C1 segment of cervical spinal cord (tissue), 14 donors: ENCODE measurements at places on chromosomes 16 and 17.

GRCh38 chr16:78102865-78103264, 3.4 kb downstream of the WWOX start:
- peak; percentile 25 for DNase-seq

DNA sequence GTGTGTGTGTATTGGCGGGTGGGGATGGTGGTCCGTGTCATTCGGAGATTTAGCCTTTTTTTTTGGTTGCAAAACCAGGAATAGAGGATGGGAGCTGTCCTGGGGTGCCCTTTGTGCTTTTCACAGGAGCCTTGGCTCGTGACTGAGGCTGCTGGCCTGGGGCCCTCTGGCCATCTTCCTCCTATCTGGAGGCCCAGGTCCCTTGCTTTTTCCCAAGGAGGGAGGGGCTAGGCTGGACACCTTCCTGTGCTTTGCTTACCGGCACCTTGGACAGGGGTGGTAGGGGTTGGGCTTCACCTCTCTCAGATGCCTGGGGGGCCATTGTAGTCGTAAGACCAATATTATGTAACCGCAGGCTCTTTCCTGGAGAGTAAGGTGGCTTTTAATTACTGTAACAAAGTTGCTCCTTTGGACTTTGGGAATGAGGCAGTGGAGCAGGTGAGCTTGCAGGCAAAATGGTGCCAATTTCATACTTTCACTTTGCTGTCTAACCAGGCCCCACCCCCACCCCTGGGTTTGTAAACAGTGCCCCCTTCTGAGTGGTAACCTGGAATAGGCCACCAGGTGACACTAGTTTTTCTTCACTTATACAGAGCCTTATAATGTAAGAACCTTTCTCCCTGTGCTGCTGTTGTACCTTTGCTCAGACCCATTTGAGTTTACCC, 1.2 kb downstream of the DYNLL2 start:
- peak; percentile 56 for DNase-seq

DNA sequence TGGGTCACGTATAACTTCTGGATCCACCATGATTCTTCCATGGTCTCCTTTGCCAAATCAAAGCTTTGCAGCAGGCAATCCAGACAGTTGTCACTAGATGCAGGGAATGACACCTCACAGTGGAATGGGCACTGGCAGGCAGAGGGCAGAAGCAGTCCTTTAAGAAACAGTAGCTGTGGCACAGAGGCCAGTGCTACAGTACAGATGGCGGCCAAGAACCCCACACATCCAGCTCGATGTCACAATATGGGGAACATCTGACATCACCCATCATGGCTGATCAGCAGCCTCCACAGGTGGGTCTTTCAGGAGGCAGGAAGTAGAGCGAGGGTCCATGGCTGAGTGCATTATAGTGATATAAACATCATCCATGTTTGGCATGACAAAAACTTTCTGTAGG, 18.8 kb upstream of the ERN1 start:
- DNase-seq, result no peak

DNA sequence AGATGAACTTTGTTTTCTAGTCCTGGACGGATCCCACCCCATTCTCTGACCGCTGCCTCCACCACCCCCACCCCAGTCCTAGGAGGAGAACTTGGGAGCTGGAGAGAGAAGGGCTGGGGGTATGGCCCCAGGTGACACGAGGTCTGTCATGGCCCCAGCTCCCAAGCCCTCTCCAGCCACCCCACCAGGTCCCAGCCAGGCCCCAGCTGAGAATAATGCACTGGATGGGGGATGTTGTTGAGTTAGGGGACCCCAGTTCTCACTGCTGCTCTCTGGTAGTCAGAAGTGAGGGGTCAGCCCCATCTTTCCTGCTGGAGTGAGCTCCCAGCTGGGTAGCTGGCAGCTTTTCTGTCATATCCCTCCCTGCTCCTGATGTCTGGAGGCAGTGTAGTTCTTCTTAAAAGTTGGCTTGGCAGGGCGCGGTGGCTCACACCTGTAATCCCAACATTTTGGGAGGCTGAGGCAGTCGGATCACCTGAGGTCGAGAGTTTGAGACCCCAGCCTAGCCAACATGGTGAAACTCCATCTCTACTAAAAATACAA, 4.6 kb upstream of the COL1A1 start:
- no peak for DNase-seq

GRCh38 chr16:11629071-11630030, 38.9 kb upstream of the SNN start:
- DNase-seq, result peak; percentile 10

DNA sequence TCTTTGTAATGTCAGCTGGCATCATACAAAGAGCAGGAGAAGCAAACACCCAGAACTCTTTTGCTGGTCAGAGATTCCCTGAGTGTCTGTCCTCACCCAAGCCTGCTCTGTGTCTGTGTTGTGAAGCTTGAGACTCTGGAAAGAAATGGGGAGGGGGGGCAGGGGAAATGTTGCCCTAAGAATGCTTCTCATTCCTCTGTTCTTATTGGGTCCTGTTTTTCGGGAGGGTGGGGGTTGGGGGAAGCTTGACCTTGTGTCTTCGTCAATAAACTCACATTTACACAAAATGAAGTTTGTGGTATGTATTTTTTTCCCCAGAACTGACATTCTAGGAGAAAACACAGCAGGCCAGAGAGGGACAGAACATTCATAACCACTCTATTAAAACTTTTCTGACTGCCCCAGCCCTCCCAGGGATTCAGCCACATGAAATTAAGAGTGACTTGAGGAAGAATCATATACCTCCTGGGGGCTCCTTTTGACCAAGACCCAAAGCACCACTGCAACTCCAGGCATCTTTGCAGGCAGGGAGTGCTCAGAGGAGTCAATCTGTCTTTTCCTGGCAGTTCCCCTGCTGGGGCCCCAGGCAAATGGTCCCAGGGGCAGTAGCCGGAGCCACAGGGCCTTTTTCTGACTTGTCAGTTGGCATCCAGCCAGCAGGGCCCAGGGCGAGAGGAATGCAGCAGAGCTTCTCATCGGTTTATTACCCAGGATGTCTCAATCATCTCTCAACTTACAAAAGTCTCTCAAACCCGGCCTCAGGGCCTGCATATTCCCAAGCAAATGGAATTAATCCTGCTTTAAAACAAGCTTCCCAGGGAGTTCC, 5.1 kb upstream of the RASL10B start:
- DNase-seq, result no peak

- DNase-seq, result no peak
Measured at GRCh38 chr17:47816947-47817346, 4.6 kb downstream of the OSBPL7 start.

DNA sequence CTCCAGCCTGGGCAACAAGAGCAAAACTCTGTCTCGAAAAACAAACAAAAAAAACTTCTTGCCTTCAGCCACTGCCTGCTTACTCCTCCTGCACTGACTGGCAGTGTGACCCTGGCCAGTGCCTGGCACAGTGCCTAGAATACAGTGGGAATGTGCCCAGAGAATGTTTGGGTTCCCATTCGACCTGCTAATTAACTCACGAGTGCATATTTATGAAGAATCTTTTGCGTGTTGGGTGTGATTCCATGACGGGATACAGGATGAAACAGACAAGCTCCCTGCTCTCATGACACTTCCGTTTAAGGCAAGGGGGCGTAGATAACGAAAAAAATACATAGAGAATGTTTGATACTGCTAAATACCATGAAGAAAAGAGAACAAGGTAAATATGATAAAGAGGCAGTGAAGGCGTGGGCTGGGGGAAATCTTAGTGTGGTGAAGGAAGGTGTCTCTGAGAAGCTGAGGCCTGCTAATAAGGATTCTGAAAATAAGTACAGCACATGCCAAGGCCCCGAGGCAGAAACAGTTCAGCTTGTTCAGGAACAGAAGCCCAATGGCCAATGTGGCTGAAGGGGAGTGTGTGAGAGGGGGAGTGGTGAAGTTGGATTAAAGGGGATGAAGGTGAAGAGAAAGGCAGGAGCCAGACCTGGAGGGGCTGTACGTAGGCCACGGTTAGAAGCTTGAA, 4.3 kb downstream of the ABI3 start:
- DNase-seq, result no peak

- peak; percentile 31 for DNase-seq
Measured at GRCh38 chr16:85125570-85126393, 13.5 kb upstream of the CIBAR2 start.
